ENCODE measurements at places on chromosomes 1 and 21.

DNA sequence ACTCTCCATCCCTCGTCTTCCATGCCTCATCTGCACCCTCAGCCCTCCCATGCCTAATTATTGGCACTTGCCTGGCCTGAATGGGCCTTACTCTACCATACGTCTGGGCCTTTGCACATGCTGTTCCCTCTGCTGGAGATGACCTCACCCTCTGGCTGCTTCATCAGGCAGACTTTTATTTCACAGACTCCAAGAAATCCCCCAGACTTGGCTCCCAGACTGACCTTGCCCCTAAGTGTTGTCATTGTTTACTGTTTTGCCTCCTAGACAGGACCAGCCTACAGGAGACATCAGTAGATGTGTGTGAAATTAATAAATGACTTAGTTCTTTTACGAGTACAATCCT is 5.2 kb upstream of the AHDC1 start:
- DNase-seq: no peak

- DNase-seq: no peak
Measured at GRCh38 chr1:189607477-189608096, 870.1 kb downstream of the BRINP3 start.

- no peak for DNase-seq
Measured at GRCh38 chr1:78303620-78304019, 187.2 kb upstream of the PTGFR start.

DNA sequence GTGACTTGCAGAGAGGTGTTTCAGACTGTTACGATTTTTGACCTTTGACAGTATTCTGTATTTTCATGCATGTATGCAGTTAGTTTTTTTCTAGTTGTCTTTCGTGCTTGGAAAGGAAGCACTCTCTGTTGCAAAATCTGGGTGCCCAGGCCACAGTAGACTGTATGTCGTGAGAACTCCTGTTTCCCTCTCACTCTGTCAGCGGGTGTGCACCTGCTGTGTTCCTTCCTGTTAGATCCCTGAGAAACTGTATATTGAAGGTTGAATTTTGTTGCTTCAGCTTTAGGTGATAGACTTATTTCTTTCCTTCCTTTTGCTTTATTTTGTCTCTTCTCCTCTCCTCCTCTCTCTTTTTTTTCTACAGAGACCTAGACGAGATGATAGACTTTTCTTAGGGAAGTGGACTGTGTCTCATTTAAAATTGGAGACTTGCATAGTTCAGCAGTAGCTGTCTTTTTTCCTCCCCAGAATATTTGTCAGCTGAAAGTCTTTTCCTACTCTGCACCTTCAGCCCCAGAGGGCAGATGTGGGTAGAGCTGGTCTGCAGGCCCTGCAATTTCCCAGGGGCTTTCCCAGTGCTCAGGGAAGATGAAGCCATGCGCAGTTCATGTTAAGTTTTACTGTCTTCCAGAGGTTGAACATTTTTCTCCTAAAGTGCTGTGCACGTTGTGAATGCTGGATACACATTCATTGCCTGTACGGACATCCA is 1.4 kb downstream of the TRAPPC10 start:
- no peak for DNase-seq

DNA sequence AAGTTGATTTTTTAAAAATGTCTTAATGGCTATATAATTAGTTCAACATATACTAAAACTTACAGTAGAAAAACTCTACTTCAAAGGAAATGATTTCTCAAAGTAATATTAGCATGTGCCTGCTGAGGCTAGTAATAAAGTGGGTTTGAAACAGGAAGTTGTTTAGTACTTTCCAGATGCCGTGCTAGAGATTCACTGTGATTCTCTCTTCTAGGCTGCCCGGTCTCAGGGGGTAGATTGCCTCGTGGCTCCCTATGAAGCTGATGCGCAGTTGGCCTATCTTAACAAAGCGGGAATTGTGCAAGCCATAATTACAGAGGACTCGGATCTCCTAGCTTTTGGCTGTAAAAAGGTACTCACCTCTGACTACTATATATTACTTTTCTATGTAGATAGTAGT is 9.1 kb downstream of the EXO1 start:
- DNase-seq: no peak

All from neural progenitor cell (in vitro differentiated cells).